ENCODE measurements at places on chromosomes 7 and 10.

- no peak for DNase-seq
Measured at GRCh38 chr7:93036807-93037206, 81.0 kb downstream of the SAMD9 start.

DNA sequence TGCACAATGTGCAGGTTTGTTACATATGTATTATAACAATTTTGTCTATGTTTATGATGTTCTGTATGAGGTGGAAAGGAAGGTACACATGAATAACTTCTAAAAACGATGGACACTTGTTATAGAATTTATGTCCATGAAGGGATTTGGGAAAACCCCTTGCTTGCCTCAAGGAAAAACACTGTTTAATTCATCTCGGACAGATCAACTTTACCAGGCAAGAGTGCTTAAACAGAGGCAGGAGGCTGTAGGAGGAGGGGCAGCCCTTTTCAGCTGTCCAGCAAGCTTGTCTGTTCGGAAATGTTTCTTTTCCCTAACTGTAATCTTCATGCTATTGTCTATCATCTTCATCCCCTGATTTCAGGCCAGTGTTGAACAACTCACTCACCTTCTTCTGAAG, 200.9 kb downstream of the CDC14C start:
- no peak for DNase-seq

GRCh38 chr10:131667561-131667960, 233.2 kb upstream of the PPP2R2D start:
- DNase-seq = no peak

DNA sequence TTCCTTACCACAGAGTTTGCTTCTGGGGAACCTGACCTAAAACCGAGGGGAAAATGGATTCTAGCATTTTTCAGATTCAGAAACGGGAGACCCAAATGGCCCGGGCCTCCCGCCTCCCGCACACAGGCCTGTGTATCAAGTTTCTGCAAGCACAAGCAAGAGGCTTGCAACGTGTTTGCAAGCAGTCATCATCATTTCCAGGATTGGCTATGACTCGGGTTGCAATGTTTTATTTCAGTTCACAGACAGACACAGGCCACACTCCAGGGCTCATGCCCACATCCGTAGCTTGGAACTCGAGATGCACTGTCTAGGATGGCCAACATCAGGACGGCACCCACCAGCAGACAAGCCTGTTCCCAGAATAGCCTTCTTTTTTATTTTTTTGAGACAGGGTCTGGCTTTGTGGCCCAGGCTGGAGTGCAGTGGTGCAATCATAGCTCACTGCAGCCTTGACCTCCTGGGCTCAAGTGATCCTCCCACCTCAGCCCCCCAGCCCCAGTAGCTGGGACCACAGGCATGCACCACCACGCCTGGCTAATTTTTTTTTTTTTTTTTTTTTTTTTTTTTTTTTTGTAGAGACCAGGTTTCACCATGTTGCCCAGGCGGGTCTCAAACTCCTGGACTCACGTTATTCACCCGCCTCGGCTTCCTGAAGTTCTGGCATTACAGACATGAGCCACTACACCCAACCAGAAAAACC, 68.1 kb upstream of the FOXK1 start:
- no peak for DNase-seq

DNA sequence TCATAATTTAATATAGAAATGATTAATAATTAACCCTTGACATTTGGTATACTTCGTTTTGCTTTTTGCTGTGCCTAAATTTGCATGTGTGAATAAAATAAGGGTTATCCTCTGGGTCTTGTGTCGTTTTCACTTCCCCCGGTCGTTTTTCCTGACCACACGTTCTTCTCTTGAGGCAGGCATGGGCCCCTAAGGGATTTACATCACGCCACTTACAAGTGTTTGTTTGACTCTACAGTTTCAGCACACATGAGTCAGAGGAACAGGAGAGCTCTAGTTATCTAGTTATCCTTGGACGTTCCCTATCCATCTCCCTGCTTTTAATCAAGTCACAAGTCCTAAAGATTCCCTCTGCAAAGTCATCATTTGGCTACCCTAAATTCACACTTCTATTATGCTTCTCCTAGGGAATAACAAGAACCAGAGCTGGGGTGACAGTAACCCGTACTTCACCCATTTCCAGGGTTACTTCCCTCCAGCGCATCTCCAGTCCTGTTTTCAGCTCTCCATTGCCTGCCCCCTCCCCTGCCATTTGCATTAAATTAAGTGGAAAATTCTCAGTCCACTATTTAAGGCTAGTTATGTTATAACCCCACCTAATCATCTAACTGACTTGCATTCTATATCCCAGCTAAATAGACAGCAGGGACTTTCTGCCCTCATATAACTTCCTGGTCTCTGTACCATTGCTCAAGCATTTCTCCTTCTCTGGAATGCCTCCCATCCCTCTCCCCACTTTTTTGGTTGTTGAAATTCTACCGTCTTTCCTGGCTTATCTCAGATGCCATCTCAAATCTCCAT, 206.9 kb downstream of the PTEN start:
- DNase-seq = no peak

DNA sequence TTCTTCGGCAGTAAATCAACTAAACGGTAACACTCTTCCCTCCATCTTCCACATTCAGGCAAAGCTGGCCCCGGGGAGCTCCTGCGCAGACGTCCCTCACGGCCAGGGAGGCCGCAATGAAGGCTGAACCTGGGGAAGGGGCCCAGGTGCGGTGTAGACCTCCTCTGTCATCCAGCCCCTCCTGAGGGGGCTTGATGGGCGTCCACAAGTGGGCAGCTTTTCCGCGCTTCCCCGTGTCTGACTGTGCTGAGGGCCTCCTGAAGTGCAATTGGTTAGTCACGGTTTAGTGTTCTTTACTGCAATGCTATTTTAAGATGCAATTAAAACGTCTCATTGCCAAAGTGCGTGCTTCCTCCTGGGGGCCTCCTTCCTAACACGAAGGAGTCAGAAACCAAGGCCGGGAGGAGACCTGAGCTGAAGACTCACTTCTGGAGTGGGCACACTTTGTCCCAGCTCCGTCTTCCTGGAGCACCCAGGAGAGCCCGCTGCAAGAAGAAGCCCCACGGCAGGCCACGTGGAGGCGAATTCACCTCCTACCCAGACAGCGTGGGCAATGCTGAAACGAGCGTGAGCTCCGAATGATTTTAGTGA, 173.3 kb downstream of the ELFN1 start:
- no peak for DNase-seq

DNA sequence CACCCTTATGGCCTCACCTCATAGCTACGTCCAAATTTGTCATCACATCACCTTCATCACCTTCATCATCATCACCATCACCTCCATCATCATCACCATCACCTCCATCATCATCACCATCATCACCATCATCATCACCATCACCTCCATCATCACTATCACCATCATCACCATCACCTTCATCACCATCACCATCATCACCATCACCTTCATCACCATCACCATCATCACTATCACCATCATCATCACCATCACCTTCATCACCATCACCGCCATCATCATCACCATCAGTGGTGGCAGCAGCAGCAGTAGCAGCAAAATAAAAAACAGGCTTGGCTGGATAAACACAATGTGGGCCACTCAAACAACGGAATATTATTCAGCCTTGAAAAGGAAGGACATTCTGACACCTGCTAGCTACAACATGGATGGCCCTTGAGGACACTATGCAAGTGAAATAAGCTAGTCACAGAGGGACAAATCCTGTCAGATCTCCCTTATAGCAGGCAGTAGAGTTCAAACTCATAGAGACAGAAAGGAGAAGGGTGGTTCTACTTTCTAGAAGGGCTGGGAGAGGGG, 47.7 kb upstream of the PDGFA start:
- DNase-seq = no peak

GRCh38 chr7:114264023-114264422, 150.6 kb upstream of the FOXP2 start:
- DNase-seq = no peak

DNA sequence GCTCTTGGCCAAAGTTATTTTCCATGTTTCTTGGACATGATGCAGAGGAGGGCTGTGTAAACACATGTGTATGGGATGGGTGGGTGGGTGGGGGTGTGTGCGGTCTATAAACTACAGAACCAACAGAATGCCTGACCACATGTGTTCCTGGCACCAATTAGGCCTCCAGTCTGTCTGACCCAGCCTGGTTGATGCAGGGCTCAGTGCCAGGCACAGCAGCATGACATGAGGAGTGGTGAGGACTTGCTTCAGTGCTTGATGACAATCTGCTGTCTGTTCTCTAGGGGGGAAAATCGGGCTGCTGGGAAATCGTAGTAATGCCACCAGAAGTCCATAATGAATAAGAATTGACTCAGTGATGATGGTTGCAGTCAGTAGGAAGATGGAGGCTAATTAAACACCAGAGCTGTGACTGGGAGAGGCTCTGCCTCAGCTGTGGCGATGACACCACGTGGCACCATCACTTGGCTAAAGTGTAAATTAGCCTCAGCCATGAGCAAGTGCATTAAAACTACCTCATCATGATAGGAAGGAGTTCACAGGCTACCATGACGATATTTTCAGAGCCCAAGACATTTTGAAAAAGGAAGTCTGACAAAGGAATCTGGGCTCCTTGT, 260.1 kb upstream of the PODXL start:
- DNase-seq = no peak

DNA sequence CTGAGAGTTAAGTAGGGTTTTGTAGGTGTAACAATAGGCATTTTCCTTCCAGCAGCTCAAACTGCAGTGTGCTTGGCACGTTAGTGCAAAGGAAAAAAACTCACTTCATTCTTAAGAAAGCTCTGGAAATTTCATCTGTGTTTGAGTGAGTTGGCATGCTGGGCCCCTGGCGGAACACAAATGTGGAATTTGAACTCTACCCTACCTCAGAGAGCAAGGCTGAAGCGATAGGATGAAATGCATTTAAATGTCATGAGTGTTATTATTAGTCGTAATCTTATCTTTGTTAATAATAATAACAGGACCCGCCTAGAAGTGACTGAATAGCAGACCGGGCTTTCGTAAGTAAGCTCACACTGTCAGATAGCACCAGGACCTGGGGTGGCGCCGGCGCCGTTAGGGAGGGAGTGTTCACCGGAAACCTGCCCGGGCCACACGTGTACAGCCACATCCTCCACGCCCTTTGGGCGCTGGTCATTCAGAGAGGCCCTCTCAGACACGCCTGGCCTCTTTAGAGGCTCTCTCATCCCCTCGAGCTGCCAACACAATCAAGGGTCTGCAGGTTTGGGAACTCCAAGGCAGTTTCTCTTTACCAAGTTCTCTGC, 63.5 kb downstream of the GRK5 start:
- peak; percentile 62 for DNase-seq

DNA sequence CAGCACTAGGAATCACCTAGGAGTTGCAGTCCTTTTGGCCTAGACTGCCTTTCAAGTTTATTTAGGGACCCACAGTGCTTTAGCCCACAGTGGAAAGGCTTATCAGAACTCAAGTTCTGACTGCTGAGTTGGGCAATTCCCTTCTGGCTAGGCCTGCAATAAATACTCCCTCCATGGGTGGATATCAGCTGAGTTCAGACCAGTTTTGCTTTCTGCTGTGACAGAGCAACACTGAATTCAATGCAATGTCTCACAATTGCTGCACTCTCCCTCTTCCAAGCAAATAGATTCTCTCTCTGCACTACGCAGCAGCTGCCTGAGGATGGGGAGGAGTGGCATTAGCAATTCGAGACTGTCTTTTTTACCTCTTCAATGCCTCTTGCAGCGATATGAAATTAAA, 1153.3 kb downstream of the SORCS1 start:
- DNase-seq = no peak

GRCh38 chr10:132696728-132697577, 89.0 kb downstream of the NKX6-2 start:
- no peak for DNase-seq
